SW480 (cell line): ENCODE measurements at places on chromosomes 11 and 22.

- no peak for DNase-seq
Measured at GRCh38 chr11:128343870-128344269, 243.5 kb downstream of the ETS1 start.

DNA sequence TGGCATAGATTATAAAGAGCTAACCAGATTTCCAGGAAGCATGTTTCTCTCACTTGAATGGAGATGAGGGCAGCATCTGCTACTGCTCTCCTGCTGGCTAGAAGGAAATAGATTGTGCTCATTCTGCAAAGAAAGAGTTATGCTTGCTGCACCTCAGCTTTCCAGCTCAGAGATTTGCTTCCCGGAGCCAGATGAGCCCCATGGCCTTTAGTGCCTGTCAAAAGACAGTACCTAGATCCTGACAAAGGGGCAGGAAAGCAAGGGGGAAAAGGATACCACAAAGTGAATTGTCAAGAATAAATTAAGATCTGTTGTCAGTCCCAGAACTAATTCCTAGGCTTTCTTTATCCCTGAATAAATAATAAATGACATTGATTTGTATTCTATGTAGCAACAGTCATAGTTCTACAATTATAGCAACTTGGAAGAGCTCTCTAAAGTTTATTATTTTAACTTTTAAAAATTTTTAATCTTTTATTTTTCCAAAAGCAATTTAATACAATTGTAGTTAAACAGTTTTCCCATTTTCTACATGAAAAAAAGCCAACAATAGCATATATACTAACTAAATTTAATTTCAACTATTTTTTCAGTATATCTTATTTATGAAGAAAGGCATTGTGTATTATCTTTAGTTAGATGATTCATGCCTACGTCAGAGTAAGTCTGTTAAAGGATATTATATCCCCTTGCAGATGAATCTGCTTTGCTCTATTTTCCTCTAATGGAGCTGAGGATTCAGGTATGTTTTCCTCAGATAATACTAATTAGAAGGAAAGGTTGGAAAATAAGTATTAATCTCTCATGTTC, 306.1 kb upstream of the DDI1 start:
- DNase-seq: no peak

GRCh38 chr22:23058481-23059283, 11.6 kb upstream of the GNAZ start:
- DNase-seq: no peak

DNA sequence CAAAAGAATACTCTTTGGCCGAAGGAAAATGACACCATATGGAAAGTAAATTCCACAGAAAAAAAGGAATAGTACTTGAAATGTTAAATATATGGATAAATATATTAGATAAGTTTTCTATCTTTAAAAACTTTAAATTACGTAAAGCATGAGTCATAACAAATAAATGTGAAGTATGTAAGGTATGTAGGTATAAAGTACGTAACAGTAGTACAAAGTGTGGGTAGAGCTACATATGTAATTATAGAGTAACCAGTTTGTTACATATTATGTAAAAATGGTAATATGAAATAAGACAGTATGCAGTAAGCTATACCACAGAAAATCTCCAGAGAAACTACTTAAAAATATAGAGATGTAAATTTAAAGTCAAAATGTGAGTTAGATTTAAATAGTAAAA, 582.3 kb upstream of the CHORDC1 start:
- DNase-seq: no peak
